ENCODE measurements at places on chromosomes 16 and 17.

- DNase-seq, result no peak
Measured at GRCh38 chr17:49508061-49508865, 13.2 kb downstream of the NGFR start.

GRCh38 chr16:25063102-25063501, 47.9 kb upstream of the ARHGAP17 start:
- DNase-seq, result no peak

DNA sequence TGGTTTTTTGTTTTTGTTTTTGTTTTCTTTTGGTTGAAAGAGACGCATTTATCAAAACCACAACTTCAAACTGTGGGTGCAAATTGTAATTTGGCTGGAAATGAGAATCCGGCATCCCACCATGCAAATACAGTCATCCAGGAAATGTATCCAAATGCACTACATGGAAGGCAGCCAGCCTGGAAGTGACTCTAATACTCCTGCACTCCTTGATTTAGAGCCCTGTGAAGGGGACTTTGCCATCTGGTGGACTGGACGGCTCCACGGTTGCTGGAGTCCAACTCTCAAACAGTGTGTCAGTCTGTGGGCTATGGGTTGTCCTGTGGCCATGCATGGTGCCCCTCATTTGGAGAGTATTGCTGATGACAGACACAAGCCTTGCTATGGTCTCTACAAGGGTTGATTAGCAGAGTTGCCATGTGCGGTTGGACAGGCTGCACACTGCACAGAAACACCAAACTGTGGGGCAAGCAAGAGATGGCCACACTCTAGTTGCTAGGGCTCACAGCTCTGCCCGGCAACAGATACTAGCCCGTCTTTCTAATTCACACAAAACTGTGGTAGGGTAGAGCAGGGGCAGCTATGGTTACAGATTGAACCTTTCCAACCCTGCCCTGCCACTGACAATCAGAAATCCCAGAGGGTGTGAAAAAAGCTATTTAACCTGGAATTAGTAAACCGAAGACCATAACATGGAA, 62.4 kb downstream of the VAT1L start:
- DNase-seq, result no peak

- DNase-seq, result peak; percentile 40
Measured at GRCh38 chr17:1714980-1715802, 5.0 kb upstream of the TLCD2 start.

DNA sequence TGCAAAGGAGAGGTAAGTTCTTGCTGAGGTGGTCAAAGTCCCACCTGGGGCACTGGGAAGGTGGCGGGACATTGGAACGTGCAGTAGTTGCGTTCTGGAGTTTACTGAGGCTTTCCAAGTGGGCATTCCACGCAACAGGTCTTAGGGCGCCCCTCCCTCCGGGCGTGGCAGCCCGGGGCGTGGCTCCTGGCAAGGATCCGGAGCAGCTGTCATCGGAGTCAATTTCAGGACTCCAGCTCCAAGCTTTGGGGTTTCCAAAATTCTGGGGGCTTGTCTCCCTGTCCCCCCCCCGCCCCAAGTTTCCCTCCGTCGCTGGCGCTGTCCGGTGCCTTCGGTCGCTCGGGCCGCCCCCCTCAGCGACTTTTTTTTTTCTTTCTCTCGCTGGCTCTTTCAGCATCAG, 43.1 kb upstream of the AMZ2 start:
- peak; percentile 12 for DNase-seq

GRCh38 chr16:46949241-46949892, 24.1 kb downstream of the DNAJA2 start:
- no peak for DNase-seq

- DNase-seq, result no peak
Measured at GRCh38 chr17:28334171-28334570, 1.1 kb downstream of the IFT20 start.

DNA sequence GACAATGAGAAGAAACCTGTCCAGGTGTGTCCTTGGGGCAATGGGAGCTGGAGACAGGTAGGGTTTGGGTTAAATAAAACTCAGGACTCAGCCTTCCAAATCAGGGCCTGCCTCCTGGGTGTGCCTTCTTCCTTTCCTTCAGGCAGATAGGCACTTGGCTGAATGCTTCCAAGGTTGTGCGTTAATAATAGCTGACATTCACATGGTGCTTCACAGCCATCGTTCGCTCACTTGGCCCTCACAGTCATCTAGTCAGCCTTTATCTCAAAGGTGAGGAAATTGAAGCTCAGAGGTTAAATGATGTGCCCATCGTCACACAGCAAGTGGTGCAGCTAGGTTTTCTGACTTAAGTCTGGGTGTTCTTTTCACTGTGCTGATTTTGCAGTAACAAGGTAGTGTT, 9.5 kb downstream of the NFE2L1 start:
- no peak for DNase-seq

GRCh38 chr17:75864448-75864871, 9.3 kb upstream of the WBP2 start:
- DNase-seq, result peak; percentile 51

- DNase-seq, result no peak
Measured at GRCh38 chr17:79420318-79421243, 190.3 kb downstream of the RBFOX3 start.

DNA sequence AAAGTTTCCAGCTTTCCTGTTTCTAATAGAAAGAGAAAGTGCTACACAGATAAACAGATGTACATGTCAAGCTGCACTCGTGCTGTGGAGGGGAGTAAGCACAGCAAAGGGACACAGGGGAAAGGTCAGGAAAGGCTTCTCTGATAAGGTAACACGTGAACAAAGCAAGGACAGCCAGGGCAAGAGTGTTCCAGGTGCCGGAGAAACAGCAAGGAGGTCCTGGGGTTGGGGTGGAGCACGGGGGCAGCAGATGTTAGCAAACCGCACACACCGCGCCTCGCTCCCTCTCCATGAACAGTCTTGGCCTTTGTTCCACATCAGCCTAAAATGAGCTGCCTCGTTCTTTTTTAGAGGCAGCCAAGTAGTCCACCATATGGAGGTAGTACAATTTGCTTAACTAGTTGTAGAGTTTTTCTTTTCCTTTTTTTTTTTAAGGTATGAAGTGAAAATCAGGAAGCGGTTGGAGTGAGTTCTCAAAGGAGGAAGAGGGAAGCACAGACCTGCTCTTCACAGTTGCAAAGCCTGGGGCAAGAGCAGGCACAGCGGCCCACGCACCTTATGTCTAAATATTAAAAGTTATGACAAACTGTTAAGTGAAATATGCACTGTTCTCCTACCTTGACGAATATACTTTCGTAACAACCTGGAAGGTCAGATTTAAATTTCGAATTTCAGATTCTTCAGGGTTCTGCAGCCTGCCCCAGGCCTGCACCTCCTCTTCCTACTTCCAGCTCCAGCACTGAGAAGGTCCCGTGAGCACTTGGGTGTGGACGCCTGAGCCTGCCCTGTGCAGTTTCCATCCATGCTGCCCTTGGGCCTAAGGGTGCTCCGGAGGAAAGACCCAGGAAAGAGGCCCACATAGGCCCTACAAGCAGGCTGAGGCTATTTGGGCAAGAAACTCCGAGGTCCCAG, 41.5 kb upstream of the RPH3AL start:
- no peak for DNase-seq

DNA sequence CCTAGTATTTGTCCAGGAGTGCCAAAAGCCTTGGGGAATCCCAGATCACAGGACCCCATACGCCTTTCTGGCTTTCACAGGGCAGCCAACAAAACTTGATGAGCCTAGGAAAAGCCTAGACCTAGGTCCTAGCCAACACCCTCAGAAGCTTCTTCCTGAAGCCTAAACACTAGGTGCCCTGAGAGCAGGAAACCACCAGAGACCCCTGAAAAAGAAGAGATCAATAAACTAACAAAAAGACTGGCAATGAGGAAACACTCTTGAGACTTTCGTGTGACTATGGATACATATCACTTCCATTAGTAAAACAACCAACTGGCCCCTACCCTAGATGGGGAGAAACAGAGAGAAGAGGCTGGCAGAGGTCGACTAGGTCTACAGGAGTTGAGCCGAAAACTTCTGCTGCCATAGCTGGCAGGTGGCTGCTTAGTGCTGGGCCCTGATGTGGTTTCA, 1.2 kb downstream of the ORMDL3 start:
- no peak for DNase-seq

- no peak for DNase-seq
Measured at GRCh38 chr16:23952128-23952970, 116.6 kb downstream of the PRKCB start.

DNA sequence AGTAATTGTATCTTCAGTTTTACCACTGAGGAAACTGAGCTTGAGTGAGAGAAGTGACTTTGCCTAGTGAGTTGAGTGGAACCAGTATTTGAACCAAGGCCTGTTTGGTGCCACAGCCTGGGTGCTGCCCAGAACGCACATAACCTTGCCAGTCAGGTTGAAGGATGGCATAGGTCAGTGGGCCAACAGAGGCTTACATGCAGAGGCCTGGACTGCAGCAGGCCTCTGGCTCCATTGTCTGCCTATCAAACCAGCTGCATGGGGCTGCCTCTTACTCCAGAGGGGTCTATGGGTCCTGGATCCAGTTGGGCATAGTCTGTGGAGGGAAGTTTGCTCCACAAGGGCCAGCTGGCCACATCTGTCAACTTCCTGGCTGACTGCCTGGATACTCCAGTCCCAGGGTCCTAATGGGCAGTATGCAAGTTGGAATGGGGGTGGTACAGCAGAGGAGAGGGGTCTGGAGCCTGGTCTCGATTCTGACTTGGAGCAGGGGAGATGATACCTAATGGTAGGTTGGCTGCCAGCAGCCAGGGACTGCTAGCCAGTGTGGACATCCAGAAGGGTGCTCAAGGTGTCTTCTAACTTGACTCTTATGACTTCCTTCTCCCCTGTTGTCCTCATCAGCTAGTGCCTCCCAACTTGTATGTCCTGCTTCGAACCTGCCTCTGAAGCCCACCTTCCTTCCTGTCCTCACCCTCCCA, 11.1 kb upstream of the RNF112 start:
- no peak for DNase-seq

- no peak for DNase-seq
Measured at GRCh38 chr17:259341-259976, 78.0 kb upstream of the DOC2B start.

DNA sequence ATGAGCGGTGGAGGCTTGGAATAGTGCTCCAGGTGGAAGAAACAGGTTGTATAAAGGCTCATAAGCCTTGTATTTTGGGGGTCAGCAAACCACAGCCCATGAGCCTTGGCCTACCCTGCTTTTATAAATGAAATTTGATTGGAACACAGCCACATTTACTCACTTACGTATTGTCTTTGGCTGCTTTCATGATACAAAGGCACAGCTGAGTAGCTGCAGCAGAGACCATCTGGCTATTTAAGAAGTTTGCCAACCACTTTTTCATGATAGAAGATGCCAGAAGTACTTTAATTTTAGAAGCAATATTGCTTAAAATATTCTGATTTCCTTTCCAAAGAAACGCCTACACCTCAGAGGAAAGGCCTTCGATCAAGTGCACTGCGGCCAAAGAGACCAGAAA, 73.8 kb downstream of the C17orf58 start:
- DNase-seq, result no peak

GRCh38 chr16:81500833-81501521, 56.4 kb downstream of the CMIP start:
- no peak for DNase-seq

DNA sequence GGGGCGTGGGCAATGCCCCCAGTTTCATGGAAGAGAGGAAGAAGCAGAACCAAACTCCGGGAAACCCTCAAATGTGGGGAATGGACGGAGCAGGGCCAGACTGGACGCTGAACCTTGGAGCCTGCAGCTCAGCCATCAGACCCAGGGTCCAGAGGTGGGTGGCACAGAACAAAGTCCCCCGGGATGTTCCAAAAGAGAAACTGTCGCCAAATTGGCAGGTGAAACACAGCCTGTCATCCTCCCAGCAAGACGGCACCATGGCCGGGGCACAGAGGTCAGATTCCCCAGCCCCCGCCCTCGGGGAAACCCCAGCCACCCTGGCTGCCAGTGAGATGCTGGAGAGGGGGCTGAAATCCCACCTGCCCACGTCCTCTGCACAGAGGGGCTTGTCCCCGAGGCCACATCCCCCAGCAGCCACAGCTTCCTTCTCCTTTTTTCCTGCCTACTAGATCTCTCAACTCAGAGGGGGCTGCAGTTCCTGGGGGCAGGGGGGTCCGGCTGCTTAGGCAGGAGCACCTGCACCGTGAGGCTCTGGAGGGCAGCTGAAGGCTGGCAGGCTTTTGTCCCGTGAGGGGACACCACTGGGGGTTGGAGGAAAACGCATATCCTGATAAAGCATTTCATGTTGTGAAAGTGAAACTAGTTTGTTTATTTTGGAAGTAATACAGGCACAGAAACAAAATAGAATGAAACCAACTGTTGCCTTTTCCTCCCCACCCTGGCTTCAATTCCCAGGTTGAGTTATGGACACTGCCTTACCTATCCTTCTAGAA, 1.2 kb upstream of the SECTM1 start:
- DNase-seq, result no peak

DNA sequence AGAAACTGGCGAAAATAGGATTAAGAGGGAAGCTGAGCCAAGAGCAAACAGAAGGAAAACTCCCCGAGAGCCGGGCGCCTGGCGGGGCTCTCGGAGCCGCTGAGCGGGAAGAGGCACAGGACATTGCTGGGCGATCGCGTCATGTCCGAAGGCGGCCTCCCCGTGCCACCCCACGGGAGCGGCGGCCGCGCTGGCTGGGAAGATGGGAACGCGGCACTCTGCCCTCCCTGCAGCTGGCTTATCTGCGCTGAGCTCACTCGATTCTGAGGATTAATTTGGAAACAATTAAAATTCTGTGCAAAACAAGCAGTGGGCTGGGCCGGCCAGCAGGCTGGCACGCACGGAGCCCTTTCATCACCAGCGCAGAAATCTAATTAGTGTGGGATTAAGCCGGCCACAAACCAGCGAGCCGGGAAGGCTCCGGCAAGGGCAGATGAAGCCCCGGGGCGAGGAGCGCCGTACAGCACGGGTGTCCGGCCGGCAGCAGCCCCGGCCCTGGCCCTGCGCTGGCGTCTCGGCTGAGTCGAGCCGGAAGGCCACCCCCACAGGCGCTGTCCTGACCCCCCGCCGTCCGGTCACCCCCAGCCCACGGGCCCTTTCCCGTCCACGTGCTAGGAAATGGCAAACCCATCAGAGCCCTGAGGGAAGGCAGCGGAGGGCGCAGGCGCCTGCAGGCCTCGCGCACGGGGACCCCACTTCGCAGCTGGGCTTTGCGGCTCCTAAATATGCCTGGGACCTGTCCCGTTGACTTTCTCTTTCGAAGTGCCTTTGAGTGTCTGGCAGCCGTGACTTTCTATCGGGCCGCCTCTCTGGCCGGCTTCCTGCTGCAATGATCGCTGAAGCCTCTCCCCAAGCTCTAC, 37.9 kb downstream of the SOX8 start:
- no peak for DNase-seq

DNA sequence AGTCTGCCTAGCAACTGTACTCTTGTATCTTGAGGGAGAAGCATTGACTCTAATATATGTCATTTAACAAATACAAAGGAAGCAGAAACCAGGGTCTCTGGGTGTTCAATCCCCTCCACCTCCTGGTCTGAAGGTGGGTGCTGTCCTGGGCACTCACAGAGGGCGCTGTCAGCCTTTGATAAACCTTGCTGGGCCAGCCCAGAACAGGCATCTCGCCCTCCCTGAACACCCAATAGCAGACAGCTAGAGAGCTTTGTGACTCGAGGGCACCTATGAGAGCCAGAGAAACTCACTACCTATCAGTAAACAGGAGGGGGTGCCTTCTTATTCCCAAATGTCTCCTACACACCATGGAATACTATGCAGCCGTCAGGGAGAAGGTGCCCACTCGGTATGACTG, 6.4 kb upstream of the PIPOX start:
- DNase-seq, result no peak

All from CD4-positive, alpha-beta T cell treated with Interleukin-6 at 100 ng/mL for 8 hours (primary cell).